Stimulated activated CD4-positive, alpha-beta T cell treated with anti-CD3 and anti-CD28 coated beads, Interleukin-15, amount 100 ng/mL, for 48 hours (primary cell): ENCODE measurements at places on chromosomes 2 and 18.

- DNase-seq: no peak
Observed at GRCh38 chr2:169509298-169509885, at the start of gene KLHL41. KLHL41 (plus strand) TSS chr2:169509702; CDS start chr2:169509779, 77 bp downstream.

- DNase-seq: no peak
Observed at GRCh38 chr2:239081622-239082021, 233.7 kb downstream of the TWIST2 start.

GRCh38 chr2:83282043-83282795 is 1176.9 kb downstream of the SUCLG1 start:
- no peak for DNase-seq

DNA sequence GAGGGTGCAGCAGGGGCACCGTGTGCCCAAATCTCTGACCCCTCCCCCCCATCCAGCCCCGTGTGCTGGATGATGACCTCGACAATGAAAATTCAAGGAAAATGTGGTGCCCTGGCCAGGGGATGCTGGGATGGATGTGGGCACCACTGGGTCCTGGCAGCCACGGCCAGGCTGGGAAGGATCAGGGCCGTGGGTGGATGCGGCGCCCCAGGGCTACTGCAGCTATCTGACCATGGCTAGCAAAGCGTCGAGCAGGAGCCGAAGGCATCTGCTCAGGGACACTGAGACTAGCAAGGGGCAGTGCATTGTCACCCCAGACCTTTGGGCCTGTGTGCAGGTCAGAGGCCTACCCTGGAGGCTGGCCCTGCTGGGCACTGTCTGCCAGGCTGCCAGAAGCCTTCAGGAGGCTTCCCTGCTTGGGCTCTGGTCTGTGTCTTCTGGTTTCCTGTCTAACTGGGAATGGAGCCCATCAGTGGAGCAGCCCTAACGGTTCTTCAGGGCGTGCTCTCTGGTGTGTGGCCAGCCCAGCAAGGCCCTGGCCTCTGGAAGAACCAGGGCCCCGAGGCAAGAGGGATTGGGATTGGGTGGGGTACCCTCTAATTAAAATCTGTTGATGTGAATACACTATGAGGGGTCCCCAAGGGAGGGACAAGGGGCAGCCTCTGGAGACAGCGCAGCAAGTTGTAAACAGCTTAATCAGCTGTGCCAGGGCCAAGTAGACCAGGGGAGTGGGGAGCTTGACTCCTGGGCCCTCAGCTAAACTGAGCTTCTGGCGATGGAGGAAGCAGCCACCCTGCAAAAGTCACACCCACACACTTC is 98.0 kb downstream of the STPG4 start:
- DNase-seq: no peak

DNA sequence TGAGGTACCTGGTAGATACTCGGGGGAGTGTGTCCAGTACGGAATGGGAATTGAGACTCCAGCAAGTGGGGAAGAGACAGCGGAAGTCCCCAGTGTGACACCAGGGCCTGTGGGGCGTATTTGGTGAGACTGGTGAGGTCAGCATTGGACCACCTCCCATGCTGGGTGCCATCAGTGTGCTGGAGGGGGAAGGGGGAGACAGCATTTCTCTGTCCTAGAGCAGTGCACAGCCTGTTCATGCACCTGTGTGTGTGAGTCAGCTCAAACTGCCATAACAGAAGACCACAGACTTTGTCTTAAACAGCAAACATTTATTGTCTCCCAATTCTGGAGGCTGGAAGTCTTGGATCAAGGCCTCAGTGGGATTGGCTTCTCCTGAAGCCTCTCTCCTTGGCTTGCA is 301.8 kb downstream of the GBX2 start:
- no peak for DNase-seq

- no peak for DNase-seq
Observed at GRCh38 chr2:220175967-220176366, 548.5 kb downstream of the SLC4A3 start.

DNA sequence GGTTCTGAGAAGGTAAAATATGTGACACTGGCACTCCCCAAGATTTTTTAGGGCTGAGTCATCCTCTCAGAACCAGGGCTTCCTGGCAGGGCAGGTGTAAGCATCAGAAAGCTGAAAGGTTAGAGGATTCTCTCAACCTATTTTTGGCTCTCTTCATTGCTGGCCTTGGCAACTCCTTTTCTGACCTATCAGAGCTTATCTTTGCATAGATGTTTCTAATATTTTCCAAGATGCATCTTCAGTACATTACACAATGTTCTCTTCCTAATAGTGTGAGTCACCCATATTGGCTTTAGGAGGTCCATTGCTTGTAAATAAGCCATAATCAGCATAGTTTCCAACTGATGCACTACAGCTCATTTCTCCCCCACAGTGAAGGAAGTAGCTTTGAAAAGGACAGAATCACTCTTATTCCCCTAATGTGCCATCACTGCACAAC is 2008.4 kb upstream of the PIK3C3 start:
- DNase-seq: no peak

- no peak for DNase-seq
Observed at GRCh38 chr2:98948956-98949739, 13.1 kb upstream of the CRACDL start.

DNA sequence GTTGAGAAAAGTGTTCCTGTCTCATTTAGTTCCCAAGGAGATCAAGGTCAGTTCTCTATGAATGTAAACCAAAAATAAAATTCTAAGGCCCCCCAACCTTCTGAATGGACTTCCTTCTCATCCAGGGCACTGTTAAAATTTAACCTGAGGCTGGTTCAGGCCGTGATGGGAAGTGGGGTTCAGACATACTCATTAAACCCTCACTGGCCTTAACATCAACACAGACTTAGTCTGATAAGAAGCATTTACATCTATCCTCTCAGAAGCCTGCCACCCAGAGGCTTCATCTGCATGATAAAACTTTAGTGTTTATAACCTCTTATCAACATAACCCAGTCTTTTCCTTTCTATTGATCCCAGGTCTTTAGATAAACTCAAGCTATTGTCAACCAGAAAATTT is 22.4 kb downstream of the ITSN2 start:
- no peak for DNase-seq

DNA sequence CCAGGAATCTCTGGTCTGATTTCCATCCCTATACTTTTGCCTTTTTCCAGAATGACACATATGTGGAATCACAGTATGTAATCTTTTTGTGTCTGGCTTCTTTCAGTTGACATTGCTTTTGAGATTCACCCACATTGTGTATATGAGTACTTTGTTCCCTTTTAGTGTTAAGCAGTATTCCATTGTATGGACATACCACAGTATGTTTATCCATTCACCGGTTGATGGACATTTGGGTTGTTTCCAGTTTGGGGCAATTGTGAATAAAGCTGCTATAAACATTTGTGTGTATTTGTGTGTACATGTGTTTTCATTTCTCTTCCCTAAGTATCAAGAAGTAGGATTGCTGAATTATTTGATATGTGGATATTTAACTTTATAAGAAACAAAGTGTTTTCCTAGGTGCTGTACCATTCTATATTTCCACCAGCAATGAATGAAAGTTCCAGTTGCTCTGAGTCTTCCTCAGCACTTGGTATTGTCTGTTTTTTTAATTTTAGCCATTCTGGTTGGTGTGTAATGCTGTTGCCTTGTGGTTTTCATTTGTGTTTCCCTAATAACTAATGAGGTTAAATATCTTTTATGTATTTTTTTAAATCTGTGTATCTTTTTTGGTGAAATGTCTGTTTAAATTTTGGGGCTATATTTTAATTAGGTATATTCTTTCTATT is 203.5 kb upstream of the HAAO start:
- DNase-seq: no peak

DNA sequence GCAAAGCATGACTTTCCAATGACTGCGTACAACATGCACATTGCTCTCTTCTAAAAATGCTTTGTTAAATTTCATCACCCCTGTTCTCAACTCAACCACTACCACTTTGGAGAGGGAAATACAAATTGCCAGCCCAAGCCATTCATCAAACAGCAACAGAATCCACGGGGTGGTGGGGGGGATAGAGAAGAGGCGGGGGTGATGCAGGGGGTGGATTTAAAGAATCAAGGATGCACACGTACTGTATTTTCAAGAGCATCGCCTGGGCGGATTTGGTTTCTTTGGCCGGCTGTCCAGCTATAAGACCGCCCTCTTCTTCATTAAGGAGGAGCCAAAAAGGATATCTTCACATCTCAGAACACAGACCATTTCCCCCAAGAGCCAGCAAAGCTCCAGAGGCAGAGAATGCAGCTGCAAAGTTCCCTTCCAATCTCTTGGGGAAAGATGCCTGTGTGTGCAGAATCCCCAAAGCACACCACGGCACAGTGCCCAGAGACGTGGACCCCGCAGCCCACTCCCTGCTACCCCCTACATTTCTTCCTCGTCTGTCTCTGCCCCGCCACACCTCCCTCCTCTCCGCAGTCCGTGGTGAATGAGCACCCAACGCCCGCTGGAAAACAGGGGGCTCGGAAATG is 977 bp downstream of the SLC8A1 start:
- no peak for DNase-seq

DNA sequence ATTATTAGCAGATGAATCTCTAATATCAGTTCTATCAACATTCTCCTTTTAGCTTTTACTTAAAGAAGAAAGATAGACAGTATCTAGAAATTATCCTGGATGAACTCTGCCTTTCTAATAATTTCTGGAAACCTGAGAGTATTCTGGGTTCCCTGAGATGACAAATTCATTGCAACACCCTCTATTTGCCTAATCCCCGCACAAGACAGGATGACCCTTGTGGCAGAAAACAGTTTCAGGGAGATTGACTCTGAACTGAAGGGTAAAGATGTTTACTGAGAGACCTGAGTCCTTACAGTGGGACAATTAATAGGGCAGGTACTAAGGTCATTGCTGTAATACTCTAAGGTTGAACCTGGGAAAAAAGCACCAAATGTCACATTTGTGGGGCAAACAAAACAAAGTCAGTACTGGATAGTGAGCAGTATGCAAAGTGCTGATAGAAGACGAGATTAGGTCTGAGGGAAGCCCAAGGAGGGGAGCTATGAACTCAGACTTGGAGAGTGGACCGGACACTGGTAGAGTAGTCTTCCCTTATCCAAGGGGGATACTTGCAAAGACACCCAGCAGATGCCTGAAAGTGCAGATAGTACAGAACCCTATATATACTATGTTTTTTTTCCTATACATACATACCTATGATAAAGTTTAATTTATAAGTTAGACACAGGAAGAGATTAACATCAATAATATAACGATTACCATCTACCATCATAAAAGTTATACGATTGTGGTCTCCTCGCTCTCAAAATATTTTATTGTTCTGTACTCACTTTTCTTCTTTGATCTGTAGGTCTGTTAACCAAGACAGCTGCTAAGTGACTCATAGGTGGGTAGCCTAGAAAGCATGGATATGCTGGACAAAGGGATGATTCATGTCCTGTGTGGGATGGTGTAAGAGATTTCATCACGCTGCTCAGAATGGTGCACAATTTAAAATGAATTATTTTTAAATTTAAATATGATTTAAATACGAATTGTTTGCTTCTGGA is 148.3 kb upstream of the KLHL14 start:
- DNase-seq: no peak

- DNase-seq: no peak
Observed at GRCh38 chr2:168328421-168328820, 81.0 kb upstream of the STK39 start.

- DNase-seq: no peak
Observed at GRCh38 chr2:187485523-187485922, 37.5 kb upstream of the CALCRL start.

DNA sequence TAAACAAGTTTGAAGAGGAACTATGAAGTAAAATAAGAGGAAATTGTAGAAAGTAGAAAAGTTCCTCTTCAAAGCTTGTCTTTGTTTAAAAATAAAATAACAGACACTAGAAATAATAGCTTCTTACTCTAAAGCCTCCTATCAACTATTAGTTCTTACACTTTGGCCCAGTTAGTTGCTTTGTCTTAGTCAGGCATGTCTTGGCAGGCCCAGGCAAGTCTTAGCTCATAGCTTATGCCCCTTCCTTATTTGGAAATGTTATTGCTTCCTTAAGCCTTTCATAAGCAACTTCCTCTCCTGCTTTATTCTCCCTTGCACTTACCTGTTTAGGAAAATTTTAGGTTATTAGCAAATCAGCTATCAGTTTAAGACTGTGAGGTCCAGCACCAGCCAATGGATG is 950.6 kb upstream of the LRATD1 start:
- DNase-seq: no peak

GRCh38 chr2:43090317-43090716 is 136.1 kb downstream of the ZFP36L2 start:
- DNase-seq: no peak

DNA sequence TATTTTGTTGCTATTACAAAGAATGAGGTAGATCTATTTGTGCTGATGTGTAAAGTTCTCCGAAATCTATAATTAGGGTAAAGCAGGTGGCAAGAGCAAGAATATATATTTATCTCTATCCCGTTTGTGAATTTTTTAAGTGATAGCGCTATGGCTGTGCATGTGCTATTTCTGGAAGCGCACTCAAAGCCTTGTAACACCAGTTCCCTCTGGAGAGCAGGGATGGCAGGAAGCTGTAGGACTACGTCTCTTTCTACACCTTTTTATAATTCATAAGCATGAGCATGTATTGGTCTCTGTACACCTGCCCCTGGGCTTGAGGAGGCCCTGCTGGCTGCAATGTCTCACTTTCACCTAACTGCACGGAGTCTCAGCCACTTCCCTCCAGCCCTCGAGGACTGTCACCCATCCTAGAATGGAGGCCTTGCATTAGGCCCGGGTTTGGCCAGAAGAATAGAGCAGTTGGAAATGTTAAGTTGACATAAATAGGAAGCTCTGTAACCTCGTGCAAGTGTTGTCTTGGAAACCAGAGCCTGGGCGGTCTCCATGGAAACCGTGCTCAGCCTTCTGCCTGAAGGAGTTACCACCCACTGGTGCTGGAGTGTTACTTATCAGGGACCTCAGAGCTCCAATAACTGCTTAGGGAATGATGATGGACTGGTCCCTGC is 20.9 kb downstream of the ITM2C start:
- no peak for DNase-seq

GRCh38 chr2:17864676-17865075 is 13.8 kb upstream of the KCNS3 start:
- no peak for DNase-seq

DNA sequence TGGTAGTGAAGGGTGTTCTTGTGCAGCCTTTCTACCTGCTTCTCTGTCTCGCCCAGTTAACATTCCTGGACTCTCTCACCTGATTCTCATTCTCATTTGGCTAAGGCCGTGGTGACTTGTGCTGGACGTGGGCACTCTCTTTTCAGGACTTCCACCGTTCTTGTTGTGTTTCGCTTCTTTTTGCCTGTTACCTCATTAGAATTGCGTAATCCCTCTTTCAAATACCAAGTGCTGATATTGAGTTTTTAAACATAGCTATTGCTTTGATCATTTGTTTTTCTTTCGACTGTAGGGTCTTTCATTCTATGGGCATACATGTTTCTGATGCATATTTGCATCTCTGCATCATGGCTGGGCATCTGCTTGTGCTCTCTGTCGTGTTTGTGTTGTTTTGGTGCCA is 287.0 kb downstream of the ALPK2 start:
- DNase-seq: no peak
